ENCODE measurements at places on chromosomes 13 and 19.

DNA sequence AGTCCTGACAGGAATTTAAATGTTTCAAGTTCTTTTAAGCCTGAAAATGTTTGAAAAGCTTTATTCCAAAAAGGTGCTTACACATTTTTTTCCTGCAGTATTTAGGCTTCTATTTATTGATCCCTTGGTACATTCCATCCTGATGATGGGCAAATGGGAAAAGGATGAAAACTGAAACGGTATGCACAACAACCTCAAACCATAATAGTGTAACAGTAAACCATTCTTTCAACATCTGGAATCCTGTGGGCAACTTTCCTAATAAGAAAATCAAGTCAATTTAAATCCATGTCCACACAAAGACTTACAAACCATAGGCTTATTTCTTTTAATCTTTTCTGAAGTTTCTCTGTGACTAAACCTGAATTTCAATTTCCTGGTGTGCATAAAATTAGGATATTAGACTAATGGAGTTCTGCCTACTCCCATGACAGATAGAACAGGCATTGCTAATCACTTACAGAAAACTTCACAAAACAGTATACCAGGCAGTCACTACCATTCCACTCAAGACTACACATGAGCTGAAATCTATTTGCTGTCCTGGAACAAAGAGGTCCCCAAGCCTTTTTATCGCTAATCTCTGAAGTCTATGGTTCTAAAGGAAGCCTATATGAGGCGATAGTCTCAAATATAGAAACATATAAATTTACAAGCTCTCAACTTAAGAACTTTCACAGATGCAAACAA lies 103.3 kb downstream of the DLEU7 start:
- no peak for DNase-seq

- no peak for DNase-seq
Measured at GRCh38 chr19:38985262-38985661, 9.7 kb upstream of the FBXO17 start.

DNA sequence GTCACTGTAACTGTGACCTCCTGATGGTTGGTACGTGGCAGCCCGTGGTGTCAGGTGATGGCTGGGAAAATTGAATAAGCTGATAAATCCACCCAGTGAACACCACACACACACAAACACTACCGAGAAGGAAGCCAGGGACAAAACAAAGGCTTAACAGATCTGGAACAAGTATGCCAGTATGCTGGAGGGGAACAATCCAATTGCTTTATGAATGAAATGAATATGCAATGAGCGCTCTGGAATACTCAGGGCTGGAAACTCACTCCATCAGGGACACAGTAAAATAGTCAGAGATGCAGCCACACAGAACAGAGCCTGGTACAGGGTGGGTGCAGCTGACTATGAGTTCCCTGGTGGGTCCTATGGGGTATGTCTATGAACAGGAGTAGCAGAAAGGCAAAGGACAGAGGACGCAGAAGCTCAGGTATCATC lies 16.7 kb downstream of the TMTC4 start:
- no peak for DNase-seq

GRCh38 chr13:23580684-23581060 lies 10.5 kb downstream of the TNFRSF19 start:
- DNase-seq = no peak

- DNase-seq = no peak
Measured at GRCh38 chr13:55245005-55245644, 1895.6 kb upstream of the PRR20A start.

GRCh38 chr19:34806976-34807860 lies 34.2 kb upstream of the ZNF599 start:
- no peak for DNase-seq

GRCh38 chr13:20356444-20356843 lies 124.3 kb upstream of the GJB6 start:
- no peak for DNase-seq

- no peak for DNase-seq
Measured at GRCh38 chr13:93248627-93249047, 22.0 kb downstream of the GPC6 start.

- no peak for DNase-seq
Measured at GRCh38 chr13:109144693-109145437, 515.5 kb downstream of the MYO16 start.

DNA sequence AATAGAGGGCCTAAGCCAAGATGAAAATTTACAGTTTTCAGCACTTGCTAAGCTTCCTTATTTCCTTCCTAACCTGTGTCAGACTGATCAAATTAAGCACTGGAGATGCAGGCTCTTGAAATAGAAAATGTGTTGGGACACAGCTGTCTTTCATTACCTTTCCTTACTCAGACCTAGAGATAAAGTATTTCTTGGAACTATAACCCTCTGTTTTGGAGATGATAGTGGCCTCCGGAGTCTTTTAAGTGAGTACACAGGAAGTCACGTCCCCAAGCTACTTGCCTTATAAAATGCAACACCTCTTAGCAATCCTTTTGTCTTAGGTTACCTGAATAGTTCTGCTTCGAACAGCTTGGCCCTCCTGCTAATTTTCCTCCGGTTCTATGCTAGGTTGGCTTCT lies 12.4 kb upstream of the AKAP11 start:
- no peak for DNase-seq

DNA sequence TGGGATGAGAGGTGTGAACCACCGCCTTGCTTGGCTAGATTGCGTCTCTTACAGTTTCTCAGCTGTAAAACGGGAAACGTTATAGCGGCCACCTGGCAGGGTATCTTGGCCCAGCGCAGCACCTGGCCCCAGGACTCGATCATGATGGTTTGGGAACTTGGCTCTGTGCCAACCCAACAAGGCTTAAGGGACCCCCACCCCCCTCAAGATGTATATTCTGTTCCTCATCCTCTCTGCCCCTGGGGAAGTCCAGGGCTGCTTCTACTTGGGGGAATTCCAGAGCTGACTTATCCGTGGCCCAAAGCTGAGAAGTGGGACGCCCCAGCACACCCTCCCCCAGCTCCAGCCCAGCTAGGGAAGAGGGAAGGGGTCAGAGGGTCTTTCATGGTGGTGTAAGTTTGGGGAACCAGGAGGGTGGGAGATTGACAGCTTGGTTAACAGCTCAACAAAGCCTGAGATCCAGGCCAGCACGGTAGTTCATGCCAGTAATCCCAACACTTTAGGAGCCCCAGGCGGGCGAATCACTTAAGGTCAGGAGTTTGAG lies 695 bp downstream of the ICAM1 start:
- DNase-seq = no peak

DNA sequence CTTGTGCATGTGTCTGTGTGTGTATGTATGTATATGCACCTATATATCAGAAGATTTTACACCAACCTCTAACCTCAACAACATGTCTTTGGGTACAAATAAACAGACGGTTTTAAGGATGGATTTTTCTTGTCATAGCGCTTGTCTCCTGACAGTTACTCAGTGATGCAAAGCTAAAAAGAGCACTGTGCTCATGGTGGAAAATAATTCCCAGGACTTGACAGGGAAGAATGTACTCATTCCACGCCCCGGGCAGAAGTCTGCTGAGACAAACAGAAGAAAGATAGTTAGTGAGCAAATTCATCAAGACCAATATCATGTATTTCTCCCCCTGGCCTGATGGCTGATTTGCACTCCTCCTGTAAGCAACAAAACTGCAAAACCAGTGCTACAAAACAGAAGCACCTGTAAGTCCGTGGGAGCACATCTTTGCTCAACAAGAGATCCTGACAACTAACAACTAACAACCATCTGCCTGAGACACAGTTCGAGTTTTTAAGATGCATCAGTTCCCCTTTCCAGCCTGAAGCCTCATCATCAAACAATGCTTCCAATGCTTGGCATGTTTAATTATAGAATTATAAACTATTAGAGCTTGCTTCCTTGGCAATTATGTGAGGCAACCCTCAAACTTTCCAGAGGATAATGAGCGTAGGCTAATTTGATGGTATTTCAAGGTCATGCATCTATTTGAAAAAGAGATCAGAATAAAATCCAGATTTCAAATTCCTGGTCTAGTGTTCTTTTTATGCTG lies 812.7 kb upstream of the MIR17HG start:
- DNase-seq = no peak

Measured in GM19239 (cell line).